ENCODE measurements at places on chromosomes 6 and 20. TPM values are rescaled to one million over a fixed set of nuclear protein-coding genes. Genes with fewer than 3 reads are reported as not detected.

Gene PNPLA1
- total RNA-seq, result 0.14 TPM

DNA sequence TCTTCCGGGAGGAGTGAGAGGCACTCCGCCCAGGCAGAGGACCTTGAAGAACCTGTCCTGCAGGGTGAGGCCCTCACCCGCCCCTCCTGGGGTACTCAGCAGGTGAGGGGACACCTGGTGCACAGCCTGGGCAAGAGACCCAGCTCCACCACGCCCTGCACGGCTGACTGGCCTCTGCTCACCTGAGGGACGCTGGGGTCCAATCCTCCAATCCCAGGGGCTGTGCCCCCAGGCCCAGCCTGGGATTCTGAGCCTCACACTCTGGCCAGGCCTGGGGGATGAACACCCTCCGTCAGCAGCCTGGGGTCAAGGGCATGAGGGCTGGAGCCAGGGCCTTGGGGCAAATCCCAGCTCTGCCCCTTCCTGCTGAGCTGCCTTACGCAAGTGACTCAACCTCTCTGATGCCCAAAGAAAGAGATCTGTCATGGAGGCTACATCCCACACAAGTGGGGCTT is 149.9 kb upstream of the PTPN1 start:
- no peak for DNase-seq

GRCh38 chr6:25103603-25104002 is 167.8 kb upstream of the RIPOR2 start:
- no peak for DNase-seq

- no peak for DNase-seq
These were observed 658.4 kb downstream of the TBC1D32 start for GRCh38 chr6:120675886-120676285.

Gene WFDC2
- 144 TPM for total RNA-seq

DNA sequence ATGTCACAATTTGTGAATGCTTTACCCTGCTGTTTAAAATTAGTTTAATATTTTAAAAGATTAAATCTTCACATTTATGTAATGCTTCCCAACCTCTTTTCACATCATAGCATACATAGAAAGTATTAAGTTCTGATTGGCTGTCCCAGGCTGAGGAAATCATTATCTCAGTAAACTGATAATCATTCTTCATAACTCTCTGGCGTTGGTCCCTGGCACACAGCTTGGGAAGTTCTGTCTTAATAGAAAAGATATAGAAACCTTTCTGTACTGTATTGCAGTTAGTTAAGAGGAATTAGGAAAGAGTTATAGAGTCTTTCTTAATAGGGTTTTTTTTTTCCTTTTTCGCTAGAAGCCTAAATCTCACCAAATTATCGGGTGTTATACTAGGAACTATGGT is 85.4 kb downstream of the CBFA2T2 start:
- no peak for DNase-seq

GRCh38 chr6:155520078-155520477 is 64.4 kb upstream of the NOX3 start:
- DNase-seq, result no peak

GRCh38 chr6:42032366-42032765 is 18.0 kb upstream of the TAF8 start:
- DNase-seq, result no peak

Gene HSF2
- total RNA-seq, result 9.3 TPM

Gene TINAG
- 8.8 TPM for total RNA-seq

Gene LAMA4
- total RNA-seq, result 67.8 TPM

DNA sequence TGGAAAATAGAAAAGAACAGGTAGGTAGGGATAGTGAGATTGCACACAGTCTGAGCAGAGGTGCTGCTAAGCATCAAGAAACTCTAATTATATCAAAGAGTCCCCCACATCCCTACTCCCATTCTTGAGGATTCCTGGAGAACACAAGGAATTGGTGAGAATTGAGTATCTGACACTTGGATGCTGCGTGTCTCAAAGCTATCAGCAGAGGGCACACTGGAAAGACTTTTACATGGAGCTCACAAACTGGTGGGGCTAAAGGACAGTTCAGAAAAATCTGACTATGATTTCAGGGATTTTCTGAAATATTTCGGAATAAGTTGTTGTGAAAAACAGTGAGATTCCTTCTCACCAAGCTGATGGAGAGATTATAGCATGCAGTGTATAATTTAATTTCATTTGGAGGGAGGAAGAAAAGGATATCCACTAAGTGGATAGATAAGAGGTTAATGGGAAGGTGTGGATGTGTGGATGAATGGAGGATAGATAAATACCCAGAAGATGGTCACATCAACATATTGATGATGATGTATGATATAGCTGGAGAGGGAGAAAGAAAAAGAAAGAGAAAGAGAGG is 215.4 kb upstream of the DEFB112 start:
- no peak for DNase-seq
